ENCODE measurements at places on chromosomes 2 and 18.

DNA sequence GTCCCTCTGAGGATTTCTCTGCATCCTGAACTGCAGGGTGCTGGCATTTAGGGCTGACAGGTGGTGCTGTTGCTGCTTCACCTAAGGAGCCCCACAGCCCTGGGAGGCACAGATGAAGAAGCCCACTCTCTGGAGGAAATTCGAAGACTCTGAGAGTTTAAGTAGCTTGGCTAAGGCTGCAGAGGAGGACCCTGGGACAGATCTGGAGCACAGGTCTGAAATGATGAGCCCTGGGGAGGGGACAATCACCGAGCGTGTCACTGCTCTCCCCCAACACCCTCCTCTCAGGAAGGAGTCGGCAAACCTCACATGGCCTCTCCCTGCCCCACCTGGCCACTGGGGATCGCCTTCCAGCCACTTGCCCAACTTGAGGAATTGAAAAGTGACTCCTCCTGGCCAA, 18.6 kb downstream of the CYP27C1 start:
- DNase-seq: no peak

GRCh38 chr2:85795331-85796045, 41.7 kb downstream of the ATOH8 start:
- DNase-seq: no peak

DNA sequence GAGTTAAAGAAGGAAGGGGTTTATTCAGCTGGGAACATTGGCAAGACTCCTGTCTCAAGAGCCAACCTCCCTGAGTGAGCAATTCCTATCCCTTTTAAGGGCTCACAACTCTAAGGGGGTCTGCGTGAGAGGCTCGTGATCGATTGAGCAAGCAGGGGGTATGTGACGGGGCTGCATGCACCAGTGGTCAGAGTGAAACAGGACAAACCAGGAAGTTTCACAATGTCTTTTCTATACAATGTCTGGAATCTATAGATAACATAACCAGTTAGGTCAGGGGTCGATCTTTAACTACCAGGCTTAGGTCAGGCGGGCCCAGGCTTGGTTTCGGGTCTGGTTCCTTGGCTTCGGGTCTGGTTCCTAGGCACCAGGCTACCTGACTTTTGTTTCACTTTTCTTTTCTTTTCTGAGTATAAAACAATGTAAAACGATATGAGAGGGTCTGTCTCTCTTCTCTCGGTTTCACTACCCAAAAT, 30.1 kb upstream of the LIPG start:
- DNase-seq: no peak

GRCh38 chr2:110748489-110748867, 16.1 kb downstream of the ACOXL start:
- DNase-seq: no peak

- DNase-seq: no peak
Observed at GRCh38 chr18:12049978-12050811, 43.4 kb upstream of the ANKRD62 start.

DNA sequence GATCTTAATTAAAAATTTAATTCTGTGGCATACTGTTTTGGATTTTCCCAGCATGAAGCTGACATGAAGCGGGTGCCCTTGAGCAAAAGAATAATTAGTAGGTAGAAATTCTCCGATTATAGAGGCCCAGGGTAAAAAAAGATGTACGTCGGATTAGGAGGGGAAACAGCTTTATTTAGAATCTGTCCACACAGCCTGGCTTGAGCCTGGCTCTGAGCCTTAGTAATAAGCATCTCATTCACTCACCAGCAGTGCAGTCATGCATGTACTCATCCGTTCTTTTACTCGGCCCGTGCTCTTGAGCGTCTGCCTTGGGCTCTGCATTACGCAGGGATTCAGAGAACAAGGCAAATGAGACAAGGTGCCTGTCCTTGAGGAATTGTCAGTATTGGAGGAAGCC, 219.3 kb downstream of the AGAP1 start:
- no peak for DNase-seq

GRCh38 chr2:237264480-237265219, 149.3 kb downstream of the COL6A3 start:
- no peak for DNase-seq

- no peak for DNase-seq
Observed at GRCh38 chr2:164617466-164617865, 3.8 kb downstream of the GRB14 start.

DNA sequence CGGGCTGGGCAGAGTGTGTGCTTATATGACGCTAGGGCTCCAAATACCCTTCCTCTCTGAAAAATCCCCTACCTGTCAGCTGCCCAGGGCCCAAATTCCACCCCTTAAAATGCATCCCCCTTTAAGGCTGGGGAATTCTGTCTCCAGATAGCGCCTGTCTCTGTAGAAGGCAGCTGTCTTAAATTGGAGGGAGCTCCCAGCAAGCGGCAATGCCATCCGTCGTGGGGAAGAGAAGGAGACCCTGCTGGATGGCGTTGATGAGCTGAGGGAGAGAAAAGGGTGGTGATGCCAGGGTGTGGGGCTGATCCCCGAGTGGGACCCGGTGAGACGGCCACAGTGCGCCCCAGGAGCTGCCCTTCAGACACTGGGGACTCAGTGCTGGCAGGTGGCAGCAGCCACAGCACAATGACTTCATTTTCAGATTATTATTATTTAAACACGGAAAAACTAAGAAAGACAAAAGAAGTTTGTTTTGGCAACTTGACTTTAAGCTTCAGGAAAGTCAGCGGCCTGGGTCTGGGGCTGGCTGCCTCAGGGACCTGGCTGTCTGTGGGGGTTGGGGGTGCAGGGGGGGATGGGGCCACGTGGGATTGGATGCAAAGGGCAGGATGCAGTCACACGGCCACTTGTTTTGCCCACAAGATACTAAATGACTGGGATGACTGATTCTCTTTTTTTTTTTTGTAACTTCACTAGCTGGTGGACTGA, 152.8 kb downstream of the TFCP2L1 start:
- DNase-seq: no peak

DNA sequence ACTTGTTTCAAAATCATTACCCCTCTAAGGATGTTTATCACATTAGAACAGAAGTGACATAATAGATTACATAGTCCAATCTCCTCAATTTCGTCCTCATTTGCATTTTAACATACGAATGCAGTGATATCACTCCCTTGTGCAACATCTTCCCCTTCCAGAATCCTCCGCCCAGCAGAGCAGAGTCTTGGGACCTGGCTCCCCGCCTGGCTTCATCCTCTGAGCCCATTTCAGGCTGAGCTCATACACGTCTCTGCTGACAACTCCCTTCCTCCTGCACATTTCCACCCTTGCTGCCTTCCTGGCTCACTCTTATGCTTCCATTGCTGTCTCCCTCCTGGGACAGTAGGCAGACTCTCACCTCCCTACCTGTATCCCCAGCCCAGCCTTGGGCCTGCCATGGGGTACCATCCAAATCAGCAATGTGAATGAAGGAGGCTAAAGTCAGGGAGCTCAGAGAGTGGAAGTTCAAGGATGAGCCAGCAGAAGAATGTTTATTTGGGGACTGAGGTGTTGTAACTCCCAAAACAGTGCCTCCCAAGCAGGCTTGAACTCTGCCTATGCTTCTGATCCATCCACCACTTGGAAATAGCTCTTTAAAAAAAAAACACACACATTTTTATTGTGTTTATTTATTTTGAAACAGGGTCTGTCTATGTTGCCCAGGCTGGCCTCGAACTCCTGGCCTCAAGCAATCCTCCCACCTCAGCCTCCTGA, 165.2 kb downstream of the TMEM200C start:
- DNase-seq: no peak

DNA sequence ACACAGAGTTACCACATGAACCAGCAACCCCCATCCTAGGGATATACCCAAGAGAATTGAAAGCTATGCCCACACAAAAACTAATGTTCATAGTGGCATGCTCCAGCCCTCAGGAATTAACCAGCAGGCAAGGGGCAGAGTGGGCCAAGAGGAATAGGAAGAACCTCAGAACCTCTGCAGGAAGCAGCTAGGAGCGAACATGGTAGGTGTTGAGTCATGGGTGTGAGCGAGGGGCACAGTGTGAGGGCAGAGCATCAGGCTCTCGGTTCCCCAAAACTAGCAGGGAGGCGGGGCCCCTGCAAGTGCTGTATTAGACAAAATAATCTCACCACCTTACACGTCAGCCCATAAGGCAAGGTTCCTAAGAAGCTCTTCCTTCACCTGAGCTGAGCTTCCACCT, 5.6 kb upstream of the RUFY4 start:
- DNase-seq: no peak

DNA sequence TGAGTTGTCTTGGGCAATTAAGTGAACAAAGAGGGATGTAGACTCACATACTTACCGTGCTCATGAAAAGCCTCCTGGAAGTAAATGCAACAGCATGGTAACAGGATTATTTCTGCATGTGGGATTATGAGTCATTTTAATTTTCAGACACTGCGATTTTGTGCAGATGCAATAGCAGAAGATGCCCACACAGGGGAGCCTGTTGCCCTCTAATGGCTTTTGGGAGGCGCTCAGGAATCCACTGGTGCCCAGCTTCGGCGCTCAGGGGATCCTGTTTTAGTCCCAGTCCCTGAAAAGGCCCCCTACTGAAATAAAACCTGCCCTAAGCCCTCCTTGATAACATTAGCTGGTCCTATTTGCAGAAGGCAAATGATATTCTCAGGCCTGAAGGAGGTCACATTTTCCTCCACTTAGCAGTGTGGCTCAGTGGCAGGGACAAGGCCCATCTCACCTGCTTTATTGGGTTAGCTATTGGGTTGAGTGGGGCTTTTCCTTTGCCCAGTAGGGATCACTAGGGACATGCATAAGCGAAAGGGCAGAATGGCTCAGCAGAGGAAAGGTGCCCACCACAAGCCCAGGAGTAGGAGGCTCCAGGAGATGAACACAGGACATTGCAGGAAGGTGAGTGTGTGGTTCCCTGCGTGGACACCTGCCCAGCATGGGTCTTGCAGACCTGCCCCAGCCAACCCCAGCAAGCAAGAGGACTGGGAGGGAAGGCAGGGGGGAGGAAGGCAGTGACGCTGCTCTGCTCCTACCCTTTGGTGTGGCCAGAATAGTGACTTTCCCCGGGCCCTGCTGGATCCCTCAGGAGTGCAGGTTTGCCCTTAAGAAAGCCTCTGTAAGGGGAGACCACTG, 26.5 kb upstream of the KCNS3 start:
- DNase-seq: peak; percentile 71

GRCh38 chr2:59798687-59799232, 754.7 kb downstream of the BCL11A start:
- no peak for DNase-seq

DNA sequence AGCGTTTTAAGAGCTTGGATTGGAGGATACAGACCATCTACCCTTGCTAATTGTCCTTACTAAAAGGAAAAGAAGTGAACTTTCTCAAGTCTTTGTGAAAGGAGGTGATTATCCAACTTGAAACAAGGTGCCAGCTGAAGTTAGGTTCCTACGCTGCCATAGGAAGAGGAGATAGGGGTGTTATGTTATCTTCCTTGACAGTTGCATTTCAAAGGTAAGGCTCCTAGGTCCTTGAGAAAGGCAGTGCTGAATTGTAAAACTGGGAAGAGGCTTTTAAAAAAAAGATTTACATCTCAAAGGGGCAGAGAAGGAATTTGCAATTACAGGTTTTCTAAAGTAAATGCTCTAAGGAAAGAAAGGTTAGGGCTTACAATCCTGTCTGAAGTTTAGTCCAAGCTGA, 810.2 kb upstream of the LRATD1 start:
- DNase-seq: no peak

DNA sequence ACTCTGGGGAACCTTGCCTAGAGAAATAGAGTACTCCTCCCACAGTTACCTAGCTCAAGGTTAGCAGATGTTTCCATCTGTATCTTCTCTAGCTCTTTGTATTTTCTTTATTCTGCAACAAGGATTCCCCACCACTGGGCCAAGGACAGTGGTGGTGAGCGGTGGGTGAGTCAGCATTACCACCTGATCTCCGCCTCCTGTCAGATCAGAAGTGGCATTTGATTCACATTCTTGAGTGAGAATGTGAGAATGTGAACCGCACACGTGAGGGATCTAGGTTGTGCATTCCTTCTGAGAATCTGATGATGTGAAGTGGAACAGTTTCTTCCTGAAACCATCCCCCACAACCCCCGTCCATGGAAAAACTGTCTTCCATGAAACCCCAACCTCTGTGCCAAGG, 9.0 kb downstream of the EPB41L3 start:
- no peak for DNase-seq
